Parietal lobe (tissue), 2 donors: ENCODE measurements at places on chromosomes 3 and 15. TPM values are rescaled to one million over a fixed set of nuclear protein-coding genes. Genes with fewer than 3 reads are reported as not detected.

The ZWILCH gene
- 33.8 TPM for total RNA-seq

The ATP2B2 gene
- total RNA-seq: 109 TPM

The GOLGA8S gene
- under 0.01 TPM for total RNA-seq

The DUSP7 gene
- 15.3 TPM for total RNA-seq

The BTLA gene
- total RNA-seq: 0.31 TPM

The SOX2 gene
- 93.6 TPM for total RNA-seq

The CTXN2 gene
- 0.63 TPM for total RNA-seq

The GOLGA6A gene
- not detected for total RNA-seq

The COL7A1 gene
- 4.1 TPM for total RNA-seq

The UROC1 gene
- not detected for total RNA-seq

The GPR62 gene
- total RNA-seq: 0.31 TPM

The HCLS1 gene
- total RNA-seq: 2.2 TPM

The CCR4 gene
- not detected for total RNA-seq

The ZNF774 gene
- total RNA-seq: 11.6 TPM

The OSTN gene
- 26.6 TPM for total RNA-seq

The TMEM158 gene
- 21.3 TPM for total RNA-seq
